BE2C (cell line): ENCODE measurements at places on chromosomes 5 and 9.
A peak's percentile ranks its signal among the peaks of the same experiment; 100 is the strongest.

- no peak for DNase-seq
These were observed 136.2 kb upstream of the LPCAT1 start for GRCh38 chr5:1660001-1660400.

GRCh38 chr9:120929229-120929791 lies 2.7 kb upstream of the TRAF1 start:
- DNase-seq = no peak

DNA sequence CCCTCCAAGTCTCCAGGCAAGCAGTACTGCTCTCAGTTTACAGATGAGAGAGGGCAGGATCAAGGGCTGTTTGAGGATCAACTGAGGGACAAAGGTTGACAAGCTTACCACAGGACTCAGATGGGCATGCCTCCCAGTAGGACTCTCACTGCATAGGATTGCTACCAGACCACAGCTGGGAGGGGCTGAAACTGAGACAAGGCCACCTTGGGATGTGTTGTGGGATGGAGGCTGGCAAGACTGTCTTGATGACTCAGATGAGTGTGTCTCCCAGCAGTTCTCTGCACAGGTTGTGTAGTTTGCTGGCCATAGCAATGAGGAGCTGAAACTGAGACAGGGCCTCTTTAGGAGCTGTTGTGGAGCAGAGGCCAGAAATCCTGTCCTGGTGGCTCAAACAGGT lies 222.2 kb upstream of the IRX1 start:
- DNase-seq = no peak

DNA sequence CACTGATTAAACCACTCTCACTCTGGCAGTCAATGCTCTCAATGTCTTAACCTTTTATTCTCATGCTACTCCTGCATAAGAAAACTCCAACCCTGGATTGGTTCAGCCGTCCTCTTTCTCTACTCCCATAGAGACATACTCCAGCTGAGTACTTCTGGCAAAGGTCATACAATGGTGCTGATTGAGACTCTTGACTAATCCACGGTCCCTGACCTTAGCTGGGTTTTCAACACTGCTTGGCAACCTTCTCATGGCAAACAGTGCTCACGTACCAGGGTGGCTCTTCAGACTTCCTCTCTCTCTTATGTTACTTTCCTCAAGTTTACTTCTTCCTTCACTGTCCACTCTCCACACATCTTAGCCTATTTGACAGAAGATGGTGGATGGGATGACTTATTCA lies 347.6 kb downstream of the RAB3C start:
- no peak for DNase-seq

DNA sequence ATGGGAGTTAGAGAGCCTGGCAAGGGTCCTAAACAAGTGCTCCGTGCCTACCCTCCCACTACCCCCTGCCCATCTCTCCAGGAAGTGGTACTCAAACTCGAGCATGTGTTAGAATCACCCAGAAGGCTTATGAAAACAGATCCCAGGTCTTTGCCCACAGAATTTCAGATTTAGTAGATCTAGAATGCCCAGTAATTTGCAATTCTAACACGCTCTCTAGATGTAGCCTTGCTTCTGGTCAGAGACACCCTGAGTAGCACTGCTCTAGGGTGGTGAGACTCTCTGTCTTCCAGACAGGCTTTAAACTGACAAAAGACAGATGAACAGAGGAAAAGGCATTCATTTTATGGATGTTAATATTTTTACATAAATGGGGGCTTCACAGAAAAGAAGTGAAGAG lies 20.7 kb upstream of the ERMP1 start:
- DNase-seq = no peak

DNA sequence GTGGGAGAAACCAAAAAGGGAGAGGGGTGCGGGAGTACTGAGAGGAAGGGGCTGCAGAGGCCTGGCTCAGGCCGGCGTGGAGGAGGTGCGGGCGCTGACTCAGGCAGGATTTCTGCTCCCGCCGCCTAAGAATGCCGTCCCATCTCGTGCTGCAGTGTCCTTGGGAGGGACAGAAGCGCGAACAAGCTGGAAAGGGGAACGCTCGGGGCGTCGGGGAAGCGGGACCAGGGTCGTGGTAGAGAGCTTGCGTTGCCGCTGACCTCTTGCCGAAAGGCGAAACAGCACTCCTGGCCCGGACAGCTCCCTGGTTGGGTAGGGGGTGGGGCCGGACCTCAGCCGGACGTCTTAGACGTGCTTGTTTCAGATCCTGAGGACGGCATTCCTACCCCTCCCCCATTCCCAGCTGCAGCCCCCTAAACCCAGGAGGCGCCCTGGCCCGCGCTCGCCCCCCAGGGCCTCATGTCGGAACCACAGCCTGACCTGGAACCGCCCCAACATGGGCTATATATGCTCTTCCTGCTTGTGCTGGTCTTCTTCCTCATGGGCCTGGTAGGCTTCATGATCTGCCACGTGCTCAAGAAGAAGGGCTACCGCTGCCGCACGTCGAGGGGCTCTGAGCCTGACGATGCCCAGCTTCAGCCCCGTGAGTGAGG lies 1.1 kb downstream of the RELL2 start:
- DNase-seq = peak; percentile 54

- no peak for DNase-seq
These were observed at the start of gene OGN for GRCh38 chr9:92404042-92404836. OGN (minus strand) TSS chr9:92404578; CDS start chr9:92403407, 1,171 bp downstream.
